Esophagus muscularis mucosa (tissue), 4 donors: ENCODE measurements at places on chromosomes 13 and 19. TPM values are rescaled to one million over a fixed set of nuclear protein-coding genes. Genes with fewer than 3 reads are reported as not detected.

The CD33 gene
- total RNA-seq: 3.0 TPM

The TICAM1 gene
- total RNA-seq: 8.3 TPM

The MYO16 gene
- 1.2 TPM for total RNA-seq

- H3K36me3 ChIP-seq: no peaks in the 10 kb centered on the region
- H3K4me1 ChIP-seq: no peaks in the 10 kb centered on the region
- no peak overlapping the region for H3K4me3 ChIP-seq
- DNase-seq: no peak
- no peaks in the 10 kb centered on the region for H3K27me3 ChIP-seq
Observed at GRCh38 chr13:60612593-60612992, 215.6 kb downstream of the TDRD3 start.

DNA sequence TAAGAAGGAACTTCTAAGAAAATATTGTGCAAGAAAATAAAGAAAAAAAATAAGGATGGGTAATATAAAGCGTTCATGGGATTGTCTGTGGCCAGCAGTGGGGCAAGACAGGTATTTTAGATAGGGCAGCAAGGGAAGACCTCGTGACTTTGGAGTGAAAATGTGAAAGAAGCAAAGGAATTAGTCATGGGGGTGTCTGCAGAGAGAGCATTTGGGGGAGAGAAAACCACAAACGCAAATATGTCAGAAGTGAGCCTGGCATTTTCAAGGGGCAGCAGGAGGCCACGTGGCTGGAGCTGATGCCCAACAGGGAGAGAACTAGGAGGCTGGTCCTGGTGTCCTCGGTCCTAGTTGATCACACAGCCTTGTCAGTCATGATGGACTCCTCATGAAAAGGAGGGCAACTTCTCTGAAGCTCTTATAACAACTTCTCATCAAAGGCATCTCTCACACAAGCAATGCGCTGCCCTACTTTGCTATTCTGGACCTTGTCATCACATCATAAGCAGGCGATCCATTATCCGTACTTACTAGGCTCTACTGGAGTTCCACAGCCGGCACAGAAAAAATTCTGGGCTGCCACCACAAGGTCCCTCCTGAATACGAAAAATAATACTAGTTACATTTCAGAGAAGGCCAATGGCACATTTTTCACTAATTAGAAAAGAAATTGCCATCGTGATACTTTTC is 31.0 kb downstream of the RUBCNL start:
- DNase-seq: no peak
- no peak overlapping the region for H3K27ac ChIP-seq
- no peak overlapping the region for H3K4me3 ChIP-seq
- H3K4me1 ChIP-seq: peaks cover 5% of the 10 kb centered on the region

DNA sequence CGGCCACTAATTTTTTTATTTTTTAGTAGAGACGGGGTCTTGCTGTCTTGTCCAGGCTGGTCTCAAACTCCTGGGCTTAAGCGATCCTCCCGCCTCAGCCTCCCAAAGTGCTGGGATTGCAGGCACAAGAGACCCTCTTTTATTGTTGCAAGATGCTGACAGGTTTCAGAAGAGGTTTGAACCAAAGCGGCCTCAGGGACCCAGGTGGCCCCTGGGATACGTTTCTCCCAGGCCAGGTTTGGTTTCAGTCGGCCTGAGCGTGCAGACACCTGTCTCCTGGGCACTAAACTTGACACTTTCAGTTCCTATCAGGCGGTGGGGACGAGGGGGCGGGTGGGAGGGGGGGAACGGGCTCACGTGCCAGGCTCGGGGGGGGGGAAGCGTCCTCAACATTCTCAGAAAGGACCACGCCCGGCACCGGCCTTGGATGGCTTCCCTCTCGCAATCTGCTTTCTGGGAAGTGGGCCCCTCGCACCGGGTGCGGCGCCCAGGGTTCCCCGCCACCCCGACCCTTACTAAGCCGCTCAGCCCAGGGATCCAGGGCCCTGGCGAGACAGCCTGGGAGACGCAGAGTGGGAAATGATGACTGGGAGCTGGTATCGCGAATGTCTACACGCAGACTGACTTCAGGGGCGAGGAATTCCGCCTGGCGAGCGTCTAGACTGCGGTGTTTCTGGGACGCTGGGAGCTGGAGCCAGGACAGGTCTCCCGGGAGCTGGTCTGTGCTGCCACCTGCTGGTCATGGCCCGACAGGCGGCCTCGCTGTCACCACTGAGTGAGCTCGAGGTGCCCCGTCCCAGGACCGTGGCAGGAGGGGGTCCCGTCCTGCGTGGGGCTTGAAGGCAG is 91.6 kb downstream of the GNG7 start:
- no peaks in the 10 kb centered on the region for H3K27me3 ChIP-seq
- peak; percentile 98 for DNase-seq
- no peaks in the 10 kb centered on the region for H3K36me3 ChIP-seq
- H3K27ac ChIP-seq: peak overlapping the region; percentile 89
- peaks cover 33% of the 10 kb centered on the region for H3K4me1 ChIP-seq
- H3K4me3 ChIP-seq: peak overlapping the region; percentile 50

DNA sequence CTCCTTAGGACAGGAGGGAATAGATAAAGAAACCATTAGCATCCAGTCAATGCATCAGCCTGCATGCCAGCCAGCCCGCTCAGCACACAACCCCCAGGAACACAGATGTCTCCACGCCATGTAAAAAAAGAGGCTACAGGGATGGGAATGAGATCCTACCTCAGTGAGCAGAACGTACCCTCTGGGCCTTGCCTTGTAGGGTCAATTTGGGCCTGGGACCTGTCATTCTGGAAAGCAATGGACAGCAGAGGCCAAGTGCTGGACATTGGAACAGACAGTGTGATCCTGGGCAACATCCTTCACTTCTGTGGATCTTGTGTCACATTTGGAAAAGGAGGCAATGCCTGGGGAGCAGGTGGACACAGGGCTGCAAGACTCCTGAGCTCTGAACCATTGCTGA is 26.0 kb downstream of the VSTM2B start:
- H3K36me3 ChIP-seq: no peaks in the 10 kb centered on the region
- no peaks in the 10 kb centered on the region for H3K4me1 ChIP-seq
- H3K27me3 ChIP-seq: no peaks in the 10 kb centered on the region

DNA sequence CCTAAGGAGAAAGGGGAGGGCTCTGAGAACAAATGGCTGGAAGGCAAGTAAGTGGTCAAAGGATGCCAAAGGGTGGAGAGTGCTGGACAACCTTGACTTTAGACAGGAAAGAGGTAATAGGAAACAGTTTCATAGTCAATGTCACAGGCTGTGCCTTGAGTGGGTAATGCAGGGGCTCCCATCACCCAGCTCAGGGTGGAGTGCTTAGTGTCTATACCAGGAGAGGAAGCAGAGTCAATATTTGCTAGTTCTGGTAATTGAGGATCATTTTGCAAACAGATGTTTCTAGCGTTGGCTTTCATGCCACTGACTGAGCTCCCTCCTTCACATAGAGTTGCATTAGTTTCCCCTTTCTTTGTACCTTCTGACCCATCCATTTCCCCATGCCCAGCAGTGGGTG is 64.6 kb upstream of the KL start:
- H3K27me3 ChIP-seq: no peaks in the 10 kb centered on the region
- DNase-seq: no peak
- no peaks in the 10 kb centered on the region for H3K36me3 ChIP-seq
- no peak overlapping the region for H3K4me3 ChIP-seq

DNA sequence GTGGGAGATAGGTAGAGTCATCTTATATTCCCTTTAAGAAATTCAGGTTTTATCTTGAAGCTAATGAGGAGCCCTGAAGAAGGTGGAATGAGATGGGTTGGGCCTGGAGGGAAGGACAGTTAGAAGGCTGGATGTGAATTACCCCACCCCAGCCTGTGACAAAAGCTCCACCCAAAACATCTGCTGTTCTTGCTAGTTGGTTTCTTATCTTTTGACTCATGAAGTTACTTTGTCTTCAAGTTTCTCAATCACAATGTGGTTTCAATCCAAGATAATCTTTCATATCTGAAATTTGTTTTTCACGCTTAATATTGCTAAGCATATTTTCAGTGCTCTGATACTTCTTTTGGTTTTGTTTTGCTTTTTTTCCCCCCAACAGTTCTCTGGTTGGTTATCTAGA is 38.3 kb upstream of the HMGB1 start:
- no peaks in the 10 kb centered on the region for H3K27me3 ChIP-seq
- no peak overlapping the region for H3K27ac ChIP-seq
- H3K4me3 ChIP-seq: no peak overlapping the region
- no peaks in the 10 kb centered on the region for H3K36me3 ChIP-seq
- DNase-seq: peak; percentile 10

- DNase-seq: no peak
- no peak overlapping the region for H3K27ac ChIP-seq
- no peak overlapping the region for H3K4me3 ChIP-seq
- H3K4me1 ChIP-seq: no peaks in the 10 kb centered on the region
- no peaks in the 10 kb centered on the region for H3K27me3 ChIP-seq
- H3K36me3 ChIP-seq: no peaks in the 10 kb centered on the region
Observed at GRCh38 chr13:65881561-65882155, 1348.5 kb downstream of the PCDH9 start.

- no peak for DNase-seq
- no peak overlapping the region for H3K27ac ChIP-seq
- H3K4me3 ChIP-seq: no peak overlapping the region
- no peaks in the 10 kb centered on the region for H3K27me3 ChIP-seq
- no peaks in the 10 kb centered on the region for H3K4me1 ChIP-seq
Observed at GRCh38 chr13:112859817-112860190, 109.2 kb upstream of the MCF2L start.

DNA sequence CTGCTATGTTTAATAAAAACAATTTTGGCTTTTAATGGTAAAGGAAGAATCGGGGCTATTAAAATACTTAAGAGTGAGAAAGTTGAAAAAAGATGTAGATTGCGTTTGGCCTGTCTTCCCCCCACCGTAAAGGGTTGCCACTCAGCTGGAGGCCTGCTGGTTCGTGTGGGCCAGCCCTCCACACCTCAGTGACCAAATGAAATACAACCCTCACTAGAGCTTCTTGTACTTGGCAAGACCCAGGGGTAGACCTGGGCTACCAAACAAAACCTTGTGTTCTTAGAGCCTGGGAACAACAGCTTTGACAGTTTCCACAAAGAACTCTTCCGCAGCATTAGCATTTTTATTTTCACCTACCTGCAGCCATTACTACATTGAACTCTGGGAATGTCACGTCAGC is 152.8 kb upstream of the PABPC3 start:
- H3K4me1 ChIP-seq: no peaks in the 10 kb centered on the region
- no peak overlapping the region for H3K4me3 ChIP-seq
- DNase-seq: no peak
- no peaks in the 10 kb centered on the region for H3K27me3 ChIP-seq
- H3K27ac ChIP-seq: no peak overlapping the region

- H3K27ac ChIP-seq: no peak overlapping the region
- peak; percentile 68 for DNase-seq
- no peak overlapping the region for H3K4me3 ChIP-seq
- no peaks in the 10 kb centered on the region for H3K4me1 ChIP-seq
Observed at GRCh38 chr13:98068521-98068920, 74.4 kb upstream of the FARP1 start.

DNA sequence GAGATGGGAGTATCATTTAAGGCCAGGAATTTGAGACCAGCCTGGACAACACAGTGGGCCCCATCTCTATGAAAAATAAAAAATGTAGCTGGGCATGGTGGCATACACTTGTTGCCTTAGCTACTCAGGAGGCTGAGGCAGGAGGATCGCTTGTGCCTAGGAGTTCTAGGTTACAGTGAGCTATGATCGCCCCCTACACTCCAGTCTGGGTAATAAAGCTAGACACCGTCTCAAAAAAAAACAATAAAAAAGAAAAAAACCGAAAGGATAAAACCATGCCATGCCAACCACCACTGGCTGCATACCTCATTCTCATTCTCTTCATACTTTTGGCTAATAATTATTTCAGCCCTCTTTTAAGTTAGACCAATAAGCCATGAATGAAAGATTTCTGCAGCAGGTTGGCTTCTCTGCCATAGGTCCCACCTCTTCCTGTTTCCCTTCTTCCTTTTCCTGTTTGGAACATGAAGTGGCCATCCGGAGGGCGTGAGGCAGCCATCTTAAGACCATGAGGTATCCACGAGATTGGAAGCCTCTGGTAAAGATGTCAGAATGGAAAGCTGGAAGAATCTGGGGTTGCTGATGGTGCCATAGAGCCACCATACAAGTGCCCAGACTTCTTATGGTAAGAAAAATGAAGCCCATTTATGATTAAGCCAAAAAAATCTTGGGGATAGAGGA is 171.3 kb downstream of the CACNA1A start:
- no peaks in the 10 kb centered on the region for H3K4me1 ChIP-seq
- peaks cover 42% of the 10 kb centered on the region for H3K27me3 ChIP-seq
- no peak for DNase-seq
- no peaks in the 10 kb centered on the region for H3K36me3 ChIP-seq
- H3K4me3 ChIP-seq: no peak overlapping the region

DNA sequence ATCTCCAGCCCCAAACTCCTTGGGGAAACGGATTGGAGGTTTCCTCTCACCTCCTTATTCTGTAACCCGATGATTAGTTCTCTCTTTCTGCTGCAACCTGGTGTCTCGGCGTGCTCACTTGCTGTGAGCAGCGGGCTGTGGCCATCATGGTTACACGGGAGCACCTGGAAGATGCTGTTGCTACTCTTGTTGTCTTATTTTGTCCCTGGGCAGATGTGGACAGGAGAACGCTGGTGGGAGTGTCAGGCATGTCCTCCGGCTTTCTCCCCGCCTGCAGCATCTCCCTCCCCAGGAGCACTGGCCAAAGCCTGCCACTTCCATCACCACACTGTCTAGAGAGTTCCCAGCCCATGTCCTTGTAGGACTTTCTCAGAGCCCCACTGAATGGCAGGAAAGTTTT is 211.8 kb upstream of the ZNF536 start:
- H3K36me3 ChIP-seq: no peaks in the 10 kb centered on the region
- H3K4me1 ChIP-seq: no peaks in the 10 kb centered on the region
- H3K4me3 ChIP-seq: no peak overlapping the region
- DNase-seq: no peak
- H3K27ac ChIP-seq: no peak overlapping the region

- peak overlapping the region; percentile 76 for H3K27ac ChIP-seq
- H3K4me1 ChIP-seq: peaks cover 34% of the 10 kb centered on the region
- DNase-seq: peak; percentile 98
- no peaks in the 10 kb centered on the region for H3K27me3 ChIP-seq
- no peak overlapping the region for H3K4me3 ChIP-seq
- peaks cover 97% of the 10 kb centered on the region for H3K36me3 ChIP-seq
Observed at GRCh38 chr19:1113030-1113985, 9.5 kb downstream of the GPX4 start.

GRCh38 chr19:42325896-42326771 is 699 bp downstream of the MEGF8 start:
- H3K27me3 ChIP-seq: peaks cover 17% of the 10 kb centered on the region
- H3K36me3 ChIP-seq: no peaks in the 10 kb centered on the region
- H3K4me3 ChIP-seq: peak overlapping the region; percentile 93
- H3K4me1 ChIP-seq: peaks cover 54% of the 10 kb centered on the region

DNA sequence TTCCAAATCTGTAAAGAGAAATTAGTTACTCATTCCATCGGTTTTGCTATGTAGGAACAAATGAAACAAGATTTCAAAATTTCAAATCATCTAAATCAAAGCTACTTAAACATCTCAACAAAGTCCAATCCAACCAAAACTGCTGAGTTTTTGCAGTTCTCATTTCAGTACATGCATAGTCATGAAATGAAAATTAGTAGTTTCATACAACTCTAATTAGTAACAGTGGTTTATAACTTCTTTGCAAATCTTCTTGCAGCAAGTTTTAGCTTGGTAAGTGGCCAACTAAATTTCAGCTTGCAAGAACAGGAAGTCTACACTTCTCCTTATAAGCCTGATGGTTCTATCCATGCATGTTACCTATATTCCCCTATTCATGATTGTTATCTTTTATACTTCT is 75.6 kb downstream of the SPRY2 start:
- H3K27ac ChIP-seq: no peak overlapping the region
- no peaks in the 10 kb centered on the region for H3K36me3 ChIP-seq
- no peak for DNase-seq
- H3K27me3 ChIP-seq: no peaks in the 10 kb centered on the region
